G401 (cell line): ENCODE measurements at places on chromosomes 11 and 22. TPM values are rescaled to one million over a fixed set of nuclear protein-coding genes. Genes with fewer than 3 reads are reported as not detected.

The MIOX gene
- 1.9 TPM in 1 of 2 replicates, not detected in the other for total RNA-seq

The PCNX3 gene
- 27.4 and 29.0 TPM in 2 replicates for total RNA-seq

The POU2AF3 gene
- not detected in 2 replicates for total RNA-seq

The MAJIN gene
- not detected in 2 replicates for total RNA-seq

The PGGHG gene
- total RNA-seq = 18.8 and 20.4 TPM in 2 replicates

The THY1 gene
- total RNA-seq = 30.5 and 57.4 TPM in 2 replicates

The APOBEC3A gene
- not detected in 2 replicates for total RNA-seq

DNA sequence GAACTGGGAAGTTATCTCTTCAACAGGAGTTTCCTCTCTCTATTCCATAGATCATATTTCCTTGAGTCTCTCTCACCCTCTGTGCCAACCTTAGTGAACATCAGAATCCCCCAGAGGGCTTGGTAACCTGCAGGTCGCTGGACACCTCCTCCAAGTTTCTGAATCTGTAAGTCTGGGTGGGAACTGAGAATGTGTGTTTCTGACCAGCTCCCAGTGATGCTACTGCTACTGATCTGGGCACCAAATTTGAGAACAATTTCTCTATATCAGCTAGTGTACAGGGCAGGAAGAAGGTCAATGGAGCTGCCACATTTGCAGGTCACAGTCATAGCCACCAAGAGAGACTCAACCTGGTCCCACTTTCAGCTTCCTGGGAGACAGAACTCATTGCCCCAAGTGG is 62.9 kb downstream of the RCN1 start:
- no peak for DNase-seq

DNA sequence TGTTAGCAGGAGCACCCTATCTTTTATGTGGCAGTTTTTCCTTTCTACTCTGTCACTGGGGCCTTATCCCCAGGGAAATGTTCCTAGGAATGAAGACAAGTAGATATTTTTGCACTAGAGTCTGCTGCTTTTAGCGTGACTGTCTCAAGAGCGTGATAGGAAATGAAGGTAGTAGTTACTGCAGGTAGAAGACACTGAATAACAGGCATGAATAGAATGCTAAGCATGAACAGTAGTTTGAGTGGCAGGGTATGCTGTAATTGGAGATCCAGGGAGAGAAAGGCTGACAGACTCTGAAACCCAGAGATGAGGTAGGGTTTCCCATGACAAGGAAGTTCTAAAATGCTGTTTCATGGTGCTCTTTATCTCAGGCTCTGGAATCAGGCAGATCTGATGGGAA is 475.1 kb downstream of the NELL1 start:
- DNase-seq = no peak

DNA sequence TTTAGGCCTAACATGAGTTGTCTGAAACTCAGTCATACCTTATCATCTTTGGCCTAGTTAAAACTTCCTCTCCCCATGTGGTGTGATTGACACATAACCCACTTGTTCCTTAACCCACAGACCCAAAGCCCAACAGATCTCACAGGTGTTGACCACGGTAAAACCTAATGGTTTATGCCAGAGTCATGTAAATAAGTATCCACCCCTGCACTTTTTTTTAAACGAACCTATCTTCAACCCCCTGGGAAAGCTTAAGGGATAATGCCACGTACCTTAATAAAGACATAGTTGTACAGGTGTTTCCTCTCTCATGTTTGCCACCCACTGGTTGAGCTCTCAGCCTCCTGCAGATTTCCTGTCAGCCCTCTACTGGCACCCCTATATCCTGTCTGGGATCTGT is 709.3 kb upstream of the CCDC179 start:
- DNase-seq = no peak

DNA sequence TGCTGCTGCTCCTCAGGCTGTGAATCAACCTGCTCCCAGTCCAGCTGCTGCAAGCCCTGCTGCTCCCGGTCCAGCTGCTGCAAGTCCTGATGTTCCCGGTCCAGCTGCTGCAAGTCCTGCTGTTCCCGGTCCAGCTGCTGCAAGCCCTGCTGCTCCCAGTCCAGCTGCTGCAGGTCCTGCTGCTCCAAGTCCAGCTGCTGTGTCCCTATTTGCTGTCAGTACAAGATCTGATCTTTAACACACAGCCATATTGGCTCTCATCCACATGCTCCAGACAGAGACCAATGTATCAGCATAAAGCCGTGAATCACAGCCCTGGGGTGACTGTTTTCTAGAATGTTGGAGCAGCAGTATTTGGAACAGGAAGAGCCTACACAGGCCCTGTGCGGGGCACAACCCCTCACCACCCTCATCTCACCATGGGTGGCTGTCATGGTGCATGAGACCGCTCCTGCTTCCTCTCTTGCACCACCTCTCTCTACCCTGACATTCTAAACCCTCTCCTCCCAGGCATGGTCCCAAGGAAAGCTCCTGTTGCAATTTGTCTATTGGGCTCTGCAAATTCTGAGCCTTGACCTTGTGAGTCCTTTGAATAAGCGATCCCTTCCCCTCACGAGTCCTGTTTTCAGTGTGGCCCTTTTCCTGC is 3.5 kb downstream of the KRTAP5-10 start:
- no peak for DNase-seq

DNA sequence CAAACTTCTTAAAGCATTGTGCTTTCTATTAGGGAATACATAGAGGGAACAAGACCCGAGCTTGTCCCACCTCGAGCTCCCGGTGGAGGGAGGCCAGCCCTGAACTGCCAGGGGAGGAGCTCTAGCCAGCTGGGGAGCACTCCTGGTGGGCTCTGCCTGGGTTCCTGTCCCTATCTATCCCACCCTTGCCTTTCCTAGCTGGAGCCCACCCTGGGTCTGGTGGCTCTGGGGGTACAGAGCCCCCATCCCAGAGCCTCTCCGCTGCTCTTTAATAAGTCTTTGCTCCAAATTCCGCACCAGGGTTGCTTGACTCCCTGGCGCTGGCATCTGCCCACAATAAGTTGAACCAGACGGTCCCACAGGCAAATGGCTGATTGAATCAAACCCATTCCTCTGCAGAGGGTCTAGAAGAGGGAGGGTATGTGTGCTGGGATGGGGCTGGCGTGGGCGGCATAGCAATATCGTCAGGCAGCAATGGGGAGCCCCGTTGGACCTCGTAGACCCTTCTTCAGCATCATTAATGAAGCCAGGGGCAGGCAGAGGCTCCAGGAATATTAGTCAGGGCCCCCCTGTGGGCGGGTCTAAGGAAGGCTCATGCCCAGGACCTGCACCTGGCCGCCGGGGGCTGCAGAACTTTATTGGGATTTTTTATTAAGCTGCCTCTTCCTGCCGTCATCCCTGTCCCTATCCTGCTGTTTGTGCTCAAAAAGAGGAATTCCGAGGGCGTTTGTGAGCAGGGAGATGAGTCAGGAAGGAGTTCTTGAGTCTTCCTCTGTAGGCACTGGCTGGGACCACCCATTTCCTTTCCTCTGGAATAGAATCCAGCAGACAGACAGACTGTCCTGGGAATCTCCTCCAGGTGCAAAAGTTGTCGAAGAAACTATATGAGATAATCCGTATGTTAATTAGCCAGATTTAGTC is 38.5 kb upstream of the RIC3 start:
- no peak for DNase-seq

GRCh38 chr22:46855681-46856080 is 93.2 kb downstream of the TBC1D22A start:
- no peak for DNase-seq

- no peak for DNase-seq
Measured at GRCh38 chr11:116582571-116582970, 190.2 kb downstream of the BUD13 start.

GRCh38 chr11:107819361-107820014 is 39.1 kb downstream of the SLC35F2 start:
- no peak for DNase-seq

DNA sequence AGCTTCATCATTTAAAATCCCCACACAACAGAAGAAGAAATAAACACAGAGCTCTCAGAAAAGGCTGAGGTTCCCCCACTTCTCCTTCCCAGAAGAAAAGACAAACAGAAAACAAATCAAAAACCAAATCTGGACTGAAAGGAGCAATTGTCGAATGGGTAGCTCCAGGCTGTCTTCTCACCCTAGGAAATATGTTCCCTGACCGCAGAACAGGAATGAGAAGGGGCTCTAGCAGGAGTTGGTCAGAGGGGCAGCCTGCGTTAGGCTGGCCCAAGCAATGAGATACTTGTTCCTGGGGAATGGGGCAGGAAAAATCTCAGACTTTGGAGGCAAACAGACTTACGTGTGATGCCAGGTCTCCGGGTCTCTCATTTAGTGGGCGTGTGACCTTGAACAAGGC is 562.6 kb upstream of the CADM1 start:
- no peak for DNase-seq

- no peak for DNase-seq
Measured at GRCh38 chr22:17944256-17944655, 80.1 kb downstream of the MICAL3 start.

- no peak for DNase-seq
Measured at GRCh38 chr11:133570376-133570775, 38.1 kb upstream of the OPCML start.

DNA sequence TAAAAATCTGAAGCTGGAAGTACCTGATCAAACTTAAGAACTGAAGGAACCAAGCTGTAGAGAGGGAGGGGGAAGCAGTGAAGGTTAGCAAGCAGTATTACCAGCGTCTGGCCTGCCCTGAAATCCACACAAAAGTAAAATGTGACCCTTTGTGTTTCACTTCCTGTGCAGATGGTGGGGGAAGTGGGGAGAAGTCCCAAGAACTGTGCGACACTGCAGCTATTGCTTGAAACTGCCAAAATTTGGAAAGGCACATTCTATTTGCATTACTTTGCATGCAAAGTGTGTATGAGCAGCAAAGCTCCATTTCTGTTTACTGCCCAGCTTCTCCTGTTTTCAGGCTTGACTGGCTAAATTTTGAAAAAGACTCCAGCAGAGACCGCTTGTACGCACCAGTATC is 72.1 kb upstream of the BMAL1 start:
- DNase-seq = no peak

DNA sequence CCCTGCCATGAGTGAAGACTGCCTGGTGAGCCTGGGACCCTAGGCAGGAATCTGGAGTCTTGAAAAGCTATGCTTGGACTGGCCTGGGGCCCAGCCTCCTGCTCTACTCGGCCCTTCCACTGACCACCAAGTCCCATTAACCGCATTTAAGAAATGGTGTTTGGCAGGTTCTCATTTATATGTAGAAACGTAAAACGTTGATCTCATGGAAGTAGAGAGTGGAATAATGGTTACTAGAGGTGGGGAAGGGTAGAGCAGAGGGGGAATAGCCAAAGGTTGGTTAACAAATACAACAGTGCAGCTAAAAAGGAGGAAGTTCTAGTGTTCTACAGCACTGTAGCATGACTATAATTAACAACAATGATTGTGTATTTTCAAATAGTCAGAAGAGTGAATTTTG is 72.9 kb upstream of the EED start:
- DNase-seq = no peak

- no peak for DNase-seq
Measured at GRCh38 chr11:8239040-8239439, 24.6 kb downstream of the LMO1 start.

GRCh38 chr22:33386270-33386669 is 328.1 kb upstream of the SYN3 start:
- DNase-seq = no peak

DNA sequence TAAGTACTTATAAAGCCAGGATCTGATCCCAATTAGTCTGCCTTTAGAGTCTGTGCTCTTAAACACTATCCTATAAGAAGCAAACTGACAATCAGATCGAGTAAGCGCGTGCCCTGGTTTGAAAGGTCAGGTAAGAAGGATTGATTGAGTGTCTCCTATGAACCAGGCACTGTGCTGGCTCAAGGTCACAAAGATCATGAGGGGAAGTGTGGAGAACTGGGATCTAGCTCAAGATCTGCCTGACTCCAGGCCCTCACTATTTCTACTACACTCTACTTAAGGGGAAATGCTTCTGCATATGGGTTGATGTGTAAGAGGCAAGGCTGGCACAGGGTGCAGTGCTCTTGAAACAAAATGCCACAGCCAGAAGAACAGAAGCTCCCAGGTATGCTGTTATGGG is 77.0 kb downstream of the ME3 start:
- no peak for DNase-seq
